ENCODE measurements at places on chromosomes 1 and 21. TPM values are rescaled to one million over a fixed set of nuclear protein-coding genes. Genes with fewer than 3 reads are reported as not detected.

CELA2B gene
- not detected for total RNA-seq

LYPD8 gene
- not detected for total RNA-seq

FCGR2B gene
- total RNA-seq, result not detected

CHI3L1 gene
- 3,366 TPM for total RNA-seq

RCSD1 gene
- total RNA-seq, result 1.7 TPM

AMPD1 gene
- not detected for total RNA-seq

CAPN8 gene
- total RNA-seq, result not detected
